Muscle of back (tissue), 13 donors: ENCODE measurements at places on chromosomes 12 and 14. TPM values are rescaled to one million over a fixed set of nuclear protein-coding genes. Genes with fewer than 3 reads are reported as not detected.
A peak's percentile ranks its signal among the peaks of the same experiment; 100 is the strongest.

DNA sequence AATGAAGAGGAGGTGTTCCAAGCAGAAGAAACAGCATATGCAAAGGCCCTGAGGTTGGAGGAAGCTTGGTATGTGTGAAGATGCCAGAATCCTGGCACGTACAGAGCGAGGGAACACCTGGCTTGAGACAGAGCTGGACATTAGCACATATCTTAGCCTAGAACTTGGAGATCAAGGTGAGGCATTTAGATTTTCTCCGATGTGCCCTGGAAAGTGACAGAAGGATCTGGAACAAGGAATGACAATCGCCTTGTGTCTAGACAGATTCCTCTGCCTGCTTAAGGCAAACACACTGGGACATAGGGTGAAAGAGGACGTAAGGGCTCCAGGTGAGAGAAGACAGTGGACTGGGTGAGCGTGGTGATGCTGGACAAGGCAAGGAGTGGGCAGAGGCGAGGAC is 32.2 kb upstream of the NOS1 start:
- no peak for DNase-seq

DNA sequence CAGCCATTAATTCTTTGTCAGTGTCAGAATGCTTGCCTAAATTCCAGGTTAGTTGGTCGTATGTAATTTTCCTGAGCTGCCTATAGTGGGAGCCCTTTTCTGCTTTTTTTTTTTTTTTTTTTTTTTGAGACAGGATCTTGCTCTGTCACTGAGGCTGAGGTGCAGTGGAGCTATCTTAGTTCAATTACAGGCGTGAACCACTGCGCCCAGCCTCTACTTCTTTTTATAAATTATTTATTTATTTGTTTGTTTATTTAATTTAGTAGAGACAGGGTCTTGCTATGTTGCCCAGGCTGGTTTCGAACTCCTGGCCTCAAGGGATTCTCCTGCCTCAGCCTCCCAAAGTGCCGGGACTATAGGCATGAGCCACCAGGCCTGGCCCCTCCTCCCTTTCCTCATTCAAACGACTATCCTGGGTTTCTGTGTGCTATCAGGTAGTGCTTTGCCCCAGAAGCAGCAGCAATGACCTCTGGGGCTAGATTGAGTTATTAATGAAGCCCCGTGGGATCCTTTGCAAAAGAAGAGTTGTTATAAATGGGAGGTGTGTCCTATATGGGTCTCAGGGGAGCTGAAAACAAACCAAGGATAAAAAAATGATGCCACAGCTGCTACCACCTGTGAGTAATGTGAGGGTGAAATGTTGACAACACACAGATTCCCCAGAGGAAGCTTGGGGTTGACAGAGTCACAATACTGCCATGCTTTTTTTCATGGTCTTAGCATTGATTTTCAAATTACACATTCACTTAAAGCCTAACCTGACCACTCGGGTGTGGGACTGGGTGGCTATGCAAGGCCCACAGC is 34.6 kb upstream of the NFKBIA start:
- no peak for DNase-seq

- DNase-seq, result no peak
These were observed 125.2 kb downstream of the NTF3 start for GRCh38 chr12:5556946-5557673.

DNA sequence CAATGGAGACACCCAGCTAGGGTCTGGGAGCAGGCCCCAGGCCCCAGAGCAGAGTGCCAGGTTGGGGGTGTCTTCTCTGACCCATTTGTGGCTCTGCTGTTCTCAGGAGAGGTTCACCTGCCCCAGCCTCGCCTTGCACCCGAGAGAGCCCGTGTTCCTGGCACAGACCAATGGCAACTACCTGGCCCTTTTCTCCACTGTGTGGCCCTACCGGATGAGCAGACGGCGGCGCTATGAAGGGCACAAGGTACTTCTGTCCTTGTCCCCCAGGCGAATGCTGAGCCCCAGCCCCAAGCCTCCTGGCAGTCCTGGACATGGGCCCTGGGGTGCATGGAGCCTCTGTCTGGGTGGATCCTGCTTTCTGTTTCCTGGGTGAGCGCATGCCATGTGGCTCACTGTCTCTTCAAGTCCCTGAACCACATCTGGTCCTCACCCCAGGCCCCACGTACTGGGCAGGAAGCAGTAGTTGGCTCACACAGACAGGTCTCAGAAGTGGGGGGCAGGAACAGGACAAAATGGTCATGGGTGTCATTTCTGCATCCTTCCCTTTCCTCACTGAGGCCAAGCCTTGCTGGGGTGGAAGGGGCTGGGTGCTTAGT is 58.2 kb downstream of the BEGAIN start:
- no peak for DNase-seq

Gene PMCH
- not detected for polyA plus RNA-seq

Gene ZDHHC22
- 0.52 TPM for polyA plus RNA-seq

GRCh38 chr14:72800848-72801370 is 93.0 kb downstream of the DPF3 start:
- DNase-seq, result no peak

DNA sequence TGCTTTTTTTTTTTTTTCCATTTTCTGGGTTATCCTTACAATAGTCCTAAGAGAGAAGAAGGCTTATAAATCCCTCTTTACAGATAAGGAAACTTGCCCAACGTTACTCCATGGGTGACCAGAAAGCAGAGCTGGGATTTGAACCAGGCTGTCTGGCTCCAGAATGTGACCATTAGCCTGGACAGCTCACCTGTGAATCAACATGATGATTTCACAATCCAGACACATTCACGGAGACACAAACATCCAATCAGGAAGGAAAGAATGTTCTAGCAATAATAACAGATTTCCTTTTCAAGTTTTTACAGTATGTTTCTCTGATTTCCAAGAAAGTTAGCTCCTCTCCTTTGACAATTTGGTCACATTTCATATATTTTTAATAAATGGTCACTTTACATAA is 118.3 kb downstream of the GALC start:
- DNase-seq, result no peak

- DNase-seq, result no peak
These were observed 14.9 kb downstream of the TRMT61A start for GRCh38 chr14:103543721-103544387.

Gene TAS2R46
- polyA plus RNA-seq, result not detected

Gene C12orf42
- polyA plus RNA-seq, result 2.2 TPM

DNA sequence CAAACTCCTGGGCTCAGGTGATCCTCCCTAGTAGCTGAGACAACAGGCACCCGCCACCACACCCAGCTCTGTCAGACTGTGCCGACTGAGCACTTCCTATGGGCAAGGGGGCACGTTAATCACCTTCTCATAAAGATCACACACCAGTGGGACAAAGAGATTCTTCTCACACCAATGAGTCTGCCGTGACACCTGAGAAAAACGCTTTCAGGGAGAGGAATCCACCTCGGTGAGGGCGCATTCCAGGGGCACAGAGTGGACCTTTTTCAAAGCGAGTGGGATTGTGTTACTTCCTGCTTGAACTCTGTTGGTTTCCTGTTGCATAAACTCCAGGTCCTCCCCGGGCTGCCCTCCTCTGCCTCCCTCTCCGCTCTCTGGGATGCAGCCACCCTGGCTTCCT is 17.5 kb upstream of the SCARB1 start:
- DNase-seq, result no peak

Gene HSP90B1
- polyA plus RNA-seq, result 362 TPM

Gene OR6C1
- polyA plus RNA-seq, result not detected

Gene ANKS1B
- 3.0 TPM for polyA plus RNA-seq

- DNase-seq, result no peak
These were observed 30.3 kb upstream of the IFNG start for GRCh38 chr12:68189821-68190242.

DNA sequence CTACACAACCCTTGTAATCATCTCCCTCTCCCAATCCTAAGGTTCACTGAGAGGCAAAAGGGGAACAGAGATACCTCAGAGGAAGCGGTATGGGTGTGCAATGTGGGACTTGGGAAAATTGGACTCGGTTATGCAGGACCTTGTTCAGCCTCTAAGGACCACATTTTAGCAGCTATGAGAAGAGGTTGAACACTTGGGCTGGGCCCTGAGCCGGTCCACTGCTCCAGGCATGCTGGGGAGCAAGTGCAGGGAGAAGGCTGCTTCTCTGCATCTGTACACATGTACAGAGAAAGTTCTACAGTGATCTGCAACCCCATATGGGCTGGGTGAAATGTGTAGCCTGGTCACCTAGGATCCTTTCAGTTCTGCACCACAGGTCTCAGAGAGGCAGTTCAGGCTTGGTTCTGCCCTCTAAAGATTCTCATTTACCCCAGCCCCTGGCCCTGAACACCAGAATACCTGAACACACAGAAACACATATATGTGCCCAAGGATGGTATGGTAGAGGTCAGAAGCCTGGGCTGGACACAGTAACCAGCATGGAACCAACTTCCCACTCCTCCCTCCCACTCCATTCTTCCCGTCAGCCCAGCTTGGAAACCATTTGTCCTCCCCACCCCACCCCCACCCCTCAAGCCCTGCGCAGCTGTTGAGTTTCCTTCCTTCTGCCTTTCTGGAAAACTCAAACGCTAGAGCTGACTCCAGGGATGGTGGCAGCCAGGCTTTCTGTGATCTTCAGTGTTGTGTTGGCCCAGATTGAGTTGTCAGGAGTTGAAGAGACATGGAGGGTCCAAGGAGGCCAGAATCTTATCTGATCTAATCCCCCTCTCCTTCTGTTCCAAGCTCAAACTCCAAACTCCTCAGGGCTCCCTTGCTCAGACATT is 10.4 kb downstream of the HOXC5 start:
- peak; percentile 90 for DNase-seq

GRCh38 chr12:835754-836518 is 83.6 kb downstream of the WNK1 start:
- no peak for DNase-seq

DNA sequence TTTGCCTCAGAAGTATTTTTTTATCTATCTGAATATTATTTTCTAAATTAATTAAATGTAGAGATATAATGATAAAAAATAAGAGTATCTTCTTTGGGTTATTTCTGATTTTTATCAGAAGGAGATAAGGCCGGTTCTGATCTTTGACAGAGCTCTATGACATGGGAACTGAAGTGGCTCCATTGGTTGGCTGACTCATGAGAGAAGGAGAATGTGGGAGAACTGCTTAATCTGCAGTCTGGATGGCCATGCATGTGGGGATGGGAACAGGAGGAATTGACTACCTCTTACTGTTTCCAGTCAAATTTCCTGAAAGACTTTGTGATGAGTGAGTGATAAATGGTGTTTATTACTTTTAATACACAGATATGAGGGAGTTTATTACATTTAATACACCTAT is 155.8 kb upstream of the ATP2B1 start:
- no peak for DNase-seq

DNA sequence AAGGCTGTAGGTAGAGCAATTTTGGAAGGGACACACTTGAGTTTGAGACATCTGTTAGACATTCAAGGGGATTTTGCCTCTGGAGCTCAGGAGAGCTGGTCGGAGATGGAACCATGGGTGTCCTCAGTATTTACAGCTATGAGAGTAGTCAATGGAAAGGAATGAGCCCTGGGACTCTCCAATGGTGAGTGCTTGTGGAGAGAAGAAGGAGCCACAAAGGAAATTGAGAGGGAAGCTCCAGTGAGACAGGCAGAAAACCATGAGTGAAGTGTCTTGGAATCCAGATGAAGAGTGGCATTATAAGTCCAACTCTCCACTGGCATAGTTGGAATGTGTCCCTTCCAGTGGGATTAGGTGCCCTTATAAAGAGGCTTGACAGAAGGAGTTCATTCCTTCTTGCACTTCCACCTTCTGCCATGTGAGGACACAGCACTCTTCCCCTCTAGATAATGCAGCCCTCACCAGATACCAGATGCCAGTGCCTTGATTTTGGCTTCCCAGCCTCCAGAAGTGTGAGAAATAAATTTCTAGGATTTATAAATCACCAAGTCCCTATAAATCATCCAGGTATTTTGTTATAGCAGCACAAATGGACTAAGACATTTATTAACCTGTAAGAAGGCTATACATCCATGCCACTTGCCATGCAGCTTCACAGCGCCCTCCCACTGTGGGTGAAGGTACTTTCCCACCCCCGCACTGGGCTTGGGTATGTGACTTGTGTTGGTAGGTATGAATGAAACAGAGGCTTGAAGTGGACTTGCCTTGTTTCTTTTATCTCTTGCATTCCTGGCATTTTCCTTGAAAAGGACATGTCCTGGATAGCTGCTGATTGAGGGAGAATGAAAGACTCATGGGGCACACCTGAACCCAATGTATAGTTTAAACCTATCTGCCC is 27.3 kb downstream of the LLPH start:
- no peak for DNase-seq

Gene EPYC
- polyA plus RNA-seq, result not detected

DNA sequence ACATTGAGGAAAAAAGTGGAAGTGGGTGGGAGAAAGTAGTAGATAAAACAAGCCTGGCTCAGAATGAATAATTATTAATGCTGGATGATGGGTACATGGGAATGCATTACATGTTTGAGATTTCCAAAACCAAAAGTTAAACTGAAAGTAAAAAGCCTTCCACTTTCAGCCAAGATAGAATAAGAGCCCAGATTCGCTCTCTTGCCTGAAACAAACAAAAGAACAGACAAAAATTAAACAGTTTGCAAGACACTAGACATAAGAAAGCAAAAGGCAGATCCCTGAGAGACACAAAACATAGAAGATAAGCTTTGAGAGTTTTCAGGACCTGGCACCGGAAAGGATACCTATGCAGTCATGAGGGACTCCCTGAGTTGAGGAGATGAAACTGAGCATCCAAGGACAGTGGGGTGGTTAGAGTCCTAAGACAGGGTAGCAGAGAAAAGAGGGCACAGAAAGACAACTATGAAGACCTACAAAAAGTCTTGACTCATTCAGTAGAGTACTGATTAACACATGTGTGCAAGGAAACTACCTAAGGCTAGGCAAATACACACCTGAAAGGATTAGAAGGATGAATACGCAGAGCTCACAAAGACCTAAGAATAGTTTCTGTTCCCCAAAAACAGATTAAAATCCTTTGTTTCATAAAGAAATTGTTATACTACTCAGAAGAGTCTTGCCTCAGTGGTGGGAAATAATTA is 54.1 kb downstream of the CEP83 start:
- DNase-seq, result no peak

DNA sequence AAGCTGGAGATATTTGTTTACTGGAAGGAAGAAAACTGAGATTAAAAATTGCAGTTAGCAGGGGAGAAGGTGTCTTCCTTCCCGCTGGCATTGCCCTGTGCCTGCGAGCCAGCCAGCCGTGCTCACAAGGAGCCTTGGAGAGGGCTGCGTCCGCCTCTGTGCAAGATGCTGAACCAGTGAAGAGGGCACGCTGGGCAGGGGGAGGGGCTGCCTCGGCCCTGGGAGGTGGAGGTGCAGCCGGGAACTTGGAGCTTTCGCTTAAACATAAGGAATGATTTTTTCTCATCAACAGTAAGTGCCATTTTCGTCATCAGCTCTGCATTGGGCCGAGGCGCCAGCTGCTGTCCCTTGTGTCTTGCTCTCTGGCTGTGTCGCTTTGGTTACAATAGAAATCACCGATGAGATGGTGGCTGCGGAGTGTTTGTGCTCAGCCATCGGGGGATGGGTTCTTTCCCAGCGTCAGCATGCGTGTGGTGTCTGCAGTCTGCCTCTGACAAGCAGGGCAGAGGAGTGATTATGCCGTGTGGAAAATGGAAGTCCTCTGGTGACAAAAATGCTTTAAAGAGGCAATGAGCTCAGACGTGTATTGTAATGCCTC is 97.3 kb downstream of the ESR2 start:
- peak; percentile 36 for DNase-seq

GRCh38 chr14:61429316-61429715 is 107.9 kb downstream of the PRKCH start:
- no peak for DNase-seq
